ENCODE measurements at places on chromosomes 5 and 9.
A peak's percentile ranks its signal among the peaks of the same experiment; 100 is the strongest.

DNA sequence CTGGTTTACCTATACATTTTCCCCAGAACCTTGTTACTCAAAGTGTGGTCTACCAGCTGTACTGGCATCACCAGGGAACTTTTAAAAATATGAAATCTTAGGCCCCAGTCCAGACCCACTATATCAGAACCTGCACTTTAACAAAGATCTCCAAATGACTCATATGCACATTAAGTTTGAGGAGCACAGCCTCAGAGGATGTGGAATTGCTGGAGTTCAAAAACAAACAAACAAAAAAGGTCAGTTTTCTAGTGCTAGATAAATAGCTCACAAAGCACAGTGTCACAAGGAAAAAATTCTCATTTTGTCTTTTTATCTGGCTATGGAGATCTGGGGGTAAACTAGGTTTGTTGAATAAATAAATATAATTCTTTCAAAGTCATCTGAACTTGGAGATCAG is 68.9 kb upstream of the ANKRD55 start:
- no peaks in the 10 kb centered on the region for H3K27me3 ChIP-seq
- H3K27ac ChIP-seq, result no peak overlapping the region
- no peak for DNase-seq
- no peak overlapping the region for H3K4me3 ChIP-seq
- peaks cover 6% of the 10 kb centered on the region for H3K4me1 ChIP-seq

DNA sequence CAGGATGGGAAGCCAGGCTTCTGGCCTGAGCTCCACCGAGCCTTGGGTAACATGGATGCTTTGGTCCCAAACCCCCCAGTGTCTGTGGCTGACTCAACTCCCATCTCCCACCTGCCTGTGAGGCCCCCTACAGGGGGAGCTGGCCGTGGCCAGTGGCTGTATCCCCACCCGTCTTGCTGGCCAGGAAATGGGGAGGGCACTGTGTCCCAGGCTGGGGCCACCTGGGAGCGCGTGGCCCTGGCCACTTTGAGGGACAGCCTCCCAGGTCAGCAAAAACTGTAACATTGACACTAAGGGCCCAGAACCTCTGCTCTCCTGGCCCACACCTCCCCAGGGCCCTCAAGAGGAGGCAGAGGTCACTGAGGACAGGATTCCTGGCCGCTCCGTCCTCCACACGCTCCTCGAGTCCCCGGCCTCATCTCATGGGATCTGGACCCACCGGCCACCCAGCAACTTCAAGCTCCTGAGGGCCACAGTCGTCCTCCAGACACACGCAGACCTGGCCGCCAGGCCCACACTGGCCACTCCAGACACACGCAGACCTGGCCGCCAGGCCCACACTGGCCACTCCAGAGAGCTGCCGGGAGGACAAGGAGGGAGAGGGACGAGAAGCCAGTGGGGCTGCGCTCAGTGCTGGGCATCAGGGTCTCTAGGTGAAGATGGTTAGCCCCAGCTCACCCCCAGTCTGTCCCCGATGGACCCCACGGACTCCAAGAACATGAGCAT is 44.2 kb downstream of the DBH start:
- H3K27me3 ChIP-seq, result no peaks in the 10 kb centered on the region
- peaks cover 24% of the 10 kb centered on the region for H3K4me1 ChIP-seq
- DNase-seq, result no peak
- no peak overlapping the region for H3K27ac ChIP-seq
- H3K4me3 ChIP-seq, result no peak overlapping the region

- DNase-seq, result no peak
- H3K27me3 ChIP-seq, result no peaks in the 10 kb centered on the region
- H3K27ac ChIP-seq, result peak overlapping the region; percentile 53
- peaks cover 3% of the 10 kb centered on the region for H3K4me1 ChIP-seq
These were observed 11.2 kb downstream of the ACO1 start for GRCh38 chr9:32395510-32396216.

- DNase-seq, result no peak
- no peak overlapping the region for H3K27ac ChIP-seq
- peak overlapping the region; percentile 57 for H3K4me3 ChIP-seq
These were observed 1.3 kb downstream of the NIM1K start for GRCh38 chr5:43193181-43193893.

GRCh38 chr5:173333925-173334661 is 5.9 kb upstream of the STC2 start:
- no peaks in the 10 kb centered on the region for H3K36me3 ChIP-seq
- H3K4me1 ChIP-seq, result peaks cover 7% of the 10 kb centered on the region
- no peak for DNase-seq
- no peak overlapping the region for H3K27ac ChIP-seq
- H3K4me3 ChIP-seq, result no peak overlapping the region

GRCh38 chr9:21624675-21625644 is 142.8 kb upstream of the IFNE start:
- DNase-seq, result no peak
- no peaks in the 10 kb centered on the region for H3K36me3 ChIP-seq
- H3K27ac ChIP-seq, result no peak overlapping the region
- H3K27me3 ChIP-seq, result no peaks in the 10 kb centered on the region
- no peaks in the 10 kb centered on the region for H3K4me1 ChIP-seq

- no peaks in the 10 kb centered on the region for H3K4me1 ChIP-seq
- no peak for DNase-seq
- no peak overlapping the region for H3K27ac ChIP-seq
- no peak overlapping the region for H3K4me3 ChIP-seq
These were observed 50.7 kb downstream of the TMEM167A start for GRCh38 chr5:83026516-83026915.
